ENCODE measurements at places on chromosomes 12 and 14.
A peak's percentile ranks its signal among the peaks of the same experiment; 100 is the strongest.

DNA sequence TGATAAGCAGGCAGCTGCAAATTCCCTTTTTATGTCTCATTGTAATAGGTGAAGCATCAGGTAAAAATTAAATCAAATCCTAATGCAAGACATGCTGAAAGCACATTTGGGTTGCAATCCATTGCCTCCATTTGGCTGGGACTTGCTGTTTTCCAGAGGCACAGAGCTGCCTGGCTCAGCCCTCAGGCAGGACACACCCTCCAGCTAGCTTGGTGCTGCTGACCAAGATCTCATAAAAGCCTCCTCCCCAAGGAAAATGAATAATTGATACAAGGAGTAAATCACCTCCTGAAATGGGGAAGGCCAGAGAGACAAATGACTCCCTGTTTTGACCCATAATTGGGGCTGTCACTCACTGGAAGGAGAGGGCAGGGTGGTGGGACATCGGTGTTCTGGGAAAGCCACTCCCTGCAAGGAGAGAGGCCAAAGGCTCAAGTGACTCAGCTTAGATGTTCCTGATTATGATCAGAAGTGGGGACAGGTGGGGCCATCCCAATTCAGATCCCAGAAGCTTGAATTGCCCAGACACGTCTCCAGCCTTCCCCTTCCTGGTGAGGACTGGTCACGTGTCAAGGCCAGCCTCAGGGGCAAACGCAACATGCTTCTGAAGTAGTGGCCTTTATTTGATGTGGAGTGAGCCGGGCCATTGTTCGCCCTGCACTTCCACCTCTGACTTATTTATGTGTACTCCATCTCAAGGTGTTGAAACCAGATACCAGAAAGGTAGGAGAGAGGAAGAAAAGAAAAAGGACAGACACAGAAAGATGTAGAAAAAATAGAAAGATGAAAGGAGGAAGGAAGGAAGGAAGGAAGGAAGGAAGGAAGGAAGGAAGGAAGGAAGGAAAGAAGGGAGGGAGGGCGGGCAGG is 773.7 kb downstream of the BCL11B start:
- DNase-seq, result no peak

DNA sequence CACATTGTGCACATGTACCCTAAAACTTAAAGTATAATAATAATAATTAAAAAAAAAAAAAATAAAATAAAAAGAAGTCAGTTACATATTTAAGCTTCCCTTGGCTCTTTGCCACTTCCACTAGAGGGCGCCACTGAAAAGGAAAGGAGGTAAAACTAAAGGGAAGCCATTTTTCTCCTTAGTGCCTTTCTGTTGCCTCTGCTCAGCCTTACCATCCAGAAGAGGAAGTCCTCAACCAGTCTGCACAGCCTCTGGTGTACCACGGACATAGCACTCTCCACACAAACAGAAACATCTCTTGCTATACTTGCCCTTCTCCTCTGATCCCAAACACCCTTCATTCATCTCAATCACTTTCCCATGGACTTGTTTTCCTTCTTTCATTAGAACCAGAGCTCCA is 169.0 kb upstream of the EEA1 start:
- peak; percentile 3 for DNase-seq

GRCh38 chr12:69397978-69398377 is 38.4 kb downstream of the YEATS4 start:
- no peak for DNase-seq

GRCh38 chr12:101891462-101891971 is 14.1 kb downstream of the DRAM1 start:
- peak; percentile 91 for DNase-seq

- DNase-seq, result no peak
Observed at GRCh38 chr12:53204351-53204750, 2.7 kb downstream of the ITGB7 start.

Data from NCI-H526 treated with DMSO at 0.1 percent for 48 hours (cell line).